T-helper 17 cell (primary cell): ENCODE measurements at places on chromosomes 6 and 20.

DNA sequence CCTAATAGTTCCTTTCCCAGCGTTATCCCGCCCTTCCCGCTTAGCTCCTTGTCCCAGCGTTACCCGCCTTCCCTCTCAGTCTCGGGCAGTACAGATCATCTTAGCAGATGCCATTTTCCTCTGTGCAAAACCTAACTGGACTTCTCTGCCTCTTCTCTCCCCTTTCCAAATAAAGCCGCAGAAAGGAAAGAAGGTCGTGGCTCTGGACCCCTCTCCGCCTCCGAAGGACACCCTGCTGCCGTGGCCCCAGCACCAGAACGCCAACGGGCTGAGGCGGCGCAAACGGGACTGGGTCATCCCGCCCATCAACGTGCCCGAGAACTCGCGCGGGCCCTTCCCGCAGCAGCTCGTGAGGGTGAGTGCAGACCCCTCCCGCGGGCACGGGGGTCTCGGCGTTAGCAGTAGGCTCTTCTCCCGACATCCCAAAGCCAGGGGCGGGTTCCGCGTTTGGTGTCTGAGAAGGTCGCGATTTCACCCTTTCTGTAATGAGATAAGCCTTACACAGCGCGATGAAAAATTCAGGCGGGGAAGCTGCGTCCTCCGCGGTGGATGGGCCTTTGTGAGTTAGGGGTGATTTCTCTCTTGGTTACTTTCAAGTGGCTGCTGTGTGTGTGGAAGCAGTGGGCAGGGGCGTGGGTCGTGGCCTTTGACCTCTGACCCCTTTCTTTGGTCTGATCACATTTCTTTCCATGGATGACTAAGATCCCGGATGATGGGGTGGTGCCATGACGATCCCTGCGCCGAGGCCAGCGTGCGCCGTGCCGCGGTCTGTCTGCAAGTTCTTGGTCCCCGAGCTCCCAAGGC, 292.7 kb downstream of the TAF4 start:
- no peak overlapping the region for H3K4me3 ChIP-seq
- no peak for DNase-seq
- no peaks in the 10 kb centered on the region for H3K4me1 ChIP-seq
- no peaks in the 10 kb centered on the region for H3K27me3 ChIP-seq
- H3K36me3 ChIP-seq: no peaks in the 10 kb centered on the region

GRCh38 chr6:169949511-169950097, 198.2 kb downstream of the ERMARD start:
- no peak overlapping the region for H3K27ac ChIP-seq
- no peak for DNase-seq
- H3K4me1 ChIP-seq: no peaks in the 10 kb centered on the region
- peaks cover 7% of the 10 kb centered on the region for H3K27me3 ChIP-seq

- H3K4me1 ChIP-seq: peaks cover 12% of the 10 kb centered on the region
- H3K36me3 ChIP-seq: no peaks in the 10 kb centered on the region
- H3K27me3 ChIP-seq: peaks cover 11% of the 10 kb centered on the region
- no peak overlapping the region for H3K4me3 ChIP-seq
- DNase-seq: no peak
These were observed 226.0 kb downstream of the TPBG start for GRCh38 chr6:82589509-82590206.

DNA sequence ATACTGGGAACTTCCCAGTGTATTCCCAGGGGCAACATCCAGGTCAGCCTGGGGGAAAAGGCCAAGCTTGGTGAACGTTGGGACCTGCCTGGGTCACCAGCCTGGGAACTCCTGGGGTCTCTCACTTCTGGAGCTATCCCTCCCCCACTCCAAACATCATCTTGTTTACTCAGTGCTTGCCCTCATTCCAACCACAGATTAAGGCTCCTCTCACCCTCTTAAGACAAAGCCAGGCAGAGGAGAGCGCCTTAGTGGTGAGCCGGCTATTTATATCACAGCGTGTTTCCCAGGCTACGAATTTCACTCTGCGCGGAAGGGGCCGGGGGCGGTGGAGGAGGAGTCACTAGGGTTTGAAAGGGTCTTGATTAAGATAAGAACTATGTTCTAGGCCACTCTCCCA, 12.1 kb downstream of the PRPH2 start:
- no peak overlapping the region for H3K4me3 ChIP-seq
- DNase-seq: no peak
- H3K27ac ChIP-seq: no peak overlapping the region
- H3K36me3 ChIP-seq: no peaks in the 10 kb centered on the region
- peaks cover 2% of the 10 kb centered on the region for H3K4me1 ChIP-seq

DNA sequence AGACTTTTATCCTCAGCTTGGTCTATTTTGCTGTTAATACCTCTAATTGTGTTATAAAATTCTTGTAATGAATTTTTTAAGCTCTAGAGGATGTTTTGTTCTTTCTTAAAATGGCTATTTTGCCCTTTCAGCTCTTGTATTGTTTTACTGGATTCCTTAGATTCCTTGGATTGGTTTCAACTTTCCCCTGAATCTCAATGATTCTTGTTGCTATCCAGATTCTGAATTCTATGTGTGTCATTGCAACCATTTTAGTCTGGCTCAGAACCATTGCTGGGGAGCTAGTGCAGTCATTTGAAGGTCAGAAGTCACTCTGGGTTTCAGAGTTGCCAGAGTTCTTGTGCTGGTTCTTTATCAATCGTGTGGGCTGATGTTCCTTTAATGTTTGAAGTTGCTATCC, 37.1 kb downstream of the OTOR start:
- no peak overlapping the region for H3K27ac ChIP-seq
- DNase-seq: no peak
- no peaks in the 10 kb centered on the region for H3K4me1 ChIP-seq
- no peaks in the 10 kb centered on the region for H3K36me3 ChIP-seq
- peaks cover 11% of the 10 kb centered on the region for H3K27me3 ChIP-seq

- no peak overlapping the region for H3K4me3 ChIP-seq
- H3K27ac ChIP-seq: no peak overlapping the region
- peaks cover 16% of the 10 kb centered on the region for H3K27me3 ChIP-seq
- H3K36me3 ChIP-seq: no peaks in the 10 kb centered on the region
- DNase-seq: peak; percentile 55
These were observed 16.1 kb downstream of the BPIFB1 start for GRCh38 chr20:33299111-33299603.

DNA sequence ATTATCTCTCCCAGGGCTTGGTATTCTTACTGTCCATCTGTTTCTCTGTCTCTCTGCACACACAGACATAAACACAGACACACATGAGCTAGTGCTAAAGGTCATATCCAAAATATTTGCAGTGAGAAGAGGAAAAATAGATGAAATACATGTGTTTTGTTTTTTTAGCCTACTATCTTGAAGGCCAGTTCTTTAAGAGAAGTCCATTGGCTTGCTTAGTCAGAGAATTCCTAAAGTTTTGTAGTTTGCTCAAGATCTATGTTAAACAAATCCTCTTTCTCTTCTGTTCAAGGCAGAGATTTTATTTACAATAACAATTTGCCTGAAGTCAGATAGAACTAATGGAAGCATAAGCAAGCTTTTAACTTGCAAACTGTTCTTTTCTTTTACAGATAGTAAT, 120.0 kb upstream of the AKIRIN2 start:
- H3K4me1 ChIP-seq: peaks cover 17% of the 10 kb centered on the region
- H3K4me3 ChIP-seq: no peak overlapping the region
- no peak for DNase-seq
- no peak overlapping the region for H3K27ac ChIP-seq

- no peak overlapping the region for H3K27ac ChIP-seq
- H3K4me3 ChIP-seq: no peak overlapping the region
- no peaks in the 10 kb centered on the region for H3K27me3 ChIP-seq
- no peak for DNase-seq
These were observed 70.5 kb downstream of the NINL start for GRCh38 chr20:25514747-25515340.

DNA sequence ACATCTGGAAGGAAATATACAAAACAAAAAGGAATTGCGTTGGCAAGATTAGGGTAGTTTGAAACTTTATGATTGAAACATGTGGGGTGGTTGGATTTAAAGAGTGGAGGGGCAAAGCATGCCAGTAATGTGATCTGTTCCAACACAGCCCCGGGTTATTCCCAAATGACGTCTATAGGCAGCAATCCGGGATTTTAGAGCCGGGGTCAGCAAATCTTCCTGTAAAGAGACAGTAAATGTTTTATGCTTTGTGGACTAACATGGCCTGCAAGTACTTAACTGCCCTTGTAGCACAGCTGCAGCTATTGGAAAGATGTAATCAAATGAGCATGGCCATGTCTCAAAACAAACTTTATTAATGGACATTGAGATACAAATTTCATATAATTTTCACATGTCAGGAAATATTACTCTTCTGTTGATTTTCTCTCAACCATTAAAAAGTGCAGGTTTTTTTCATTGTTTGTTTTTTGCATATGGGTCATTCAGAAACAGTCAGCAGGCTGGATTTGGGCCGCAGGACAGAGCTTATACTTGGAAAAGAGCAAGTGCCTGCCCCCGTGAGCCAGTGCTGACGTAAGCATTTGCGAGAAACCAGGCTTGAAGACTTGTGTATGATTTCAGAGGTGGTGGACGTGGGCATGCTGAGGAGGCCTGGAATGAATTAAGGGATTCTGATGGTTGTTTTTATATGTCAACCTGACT, 136.5 kb downstream of the DOK5 start:
- no peaks in the 10 kb centered on the region for H3K36me3 ChIP-seq
- no peak overlapping the region for H3K27ac ChIP-seq
- no peak for DNase-seq

- no peak overlapping the region for H3K4me3 ChIP-seq
- H3K36me3 ChIP-seq: no peaks in the 10 kb centered on the region
- no peak for DNase-seq
- H3K27ac ChIP-seq: no peak overlapping the region
- H3K27me3 ChIP-seq: peaks cover 14% of the 10 kb centered on the region
- H3K4me1 ChIP-seq: peaks cover 7% of the 10 kb centered on the region
These were observed 2.4 kb downstream of the MYO6 start for GRCh38 chr6:75751443-75751842.

DNA sequence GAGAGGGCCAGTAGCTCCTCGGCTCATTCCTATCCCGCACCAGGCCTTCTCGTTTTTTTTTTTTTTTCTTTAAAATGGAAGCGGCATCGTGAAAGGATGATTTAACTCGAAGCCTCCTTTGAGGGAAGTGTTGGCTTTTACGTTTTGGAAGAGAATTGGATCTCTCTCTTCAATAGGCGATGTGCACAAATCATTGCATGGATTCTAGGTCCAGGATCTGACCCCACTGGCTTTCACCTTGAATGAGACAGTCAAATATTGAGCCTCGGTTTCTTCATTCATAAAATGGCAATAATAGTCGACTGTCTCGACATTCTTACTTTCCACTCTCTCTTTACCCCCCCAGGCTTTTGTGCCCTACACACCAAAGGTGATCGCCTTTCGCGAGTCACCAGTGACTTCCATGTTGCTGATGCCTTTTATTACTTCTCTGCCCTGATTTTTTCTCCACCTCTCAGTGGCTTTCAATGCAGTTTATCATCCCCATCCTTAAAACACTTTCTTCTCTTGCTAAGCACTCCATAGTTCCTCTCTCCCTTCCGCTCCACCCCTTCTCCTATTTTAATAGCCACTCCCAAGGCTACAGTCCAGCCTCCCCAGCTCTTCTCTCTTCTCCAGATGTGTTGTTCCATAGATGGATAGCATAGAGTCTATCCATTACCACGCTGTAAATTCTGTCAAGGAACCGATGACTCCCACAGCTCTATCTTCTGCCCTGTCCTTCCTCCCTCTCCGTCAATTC, 473 bp upstream of the DTNBP1 start:
- H3K4me3 ChIP-seq: peak overlapping the region; percentile 82
- H3K27me3 ChIP-seq: peaks cover 5% of the 10 kb centered on the region
- peaks cover 15% of the 10 kb centered on the region for H3K4me1 ChIP-seq
- H3K36me3 ChIP-seq: peaks cover 3% of the 10 kb centered on the region

DNA sequence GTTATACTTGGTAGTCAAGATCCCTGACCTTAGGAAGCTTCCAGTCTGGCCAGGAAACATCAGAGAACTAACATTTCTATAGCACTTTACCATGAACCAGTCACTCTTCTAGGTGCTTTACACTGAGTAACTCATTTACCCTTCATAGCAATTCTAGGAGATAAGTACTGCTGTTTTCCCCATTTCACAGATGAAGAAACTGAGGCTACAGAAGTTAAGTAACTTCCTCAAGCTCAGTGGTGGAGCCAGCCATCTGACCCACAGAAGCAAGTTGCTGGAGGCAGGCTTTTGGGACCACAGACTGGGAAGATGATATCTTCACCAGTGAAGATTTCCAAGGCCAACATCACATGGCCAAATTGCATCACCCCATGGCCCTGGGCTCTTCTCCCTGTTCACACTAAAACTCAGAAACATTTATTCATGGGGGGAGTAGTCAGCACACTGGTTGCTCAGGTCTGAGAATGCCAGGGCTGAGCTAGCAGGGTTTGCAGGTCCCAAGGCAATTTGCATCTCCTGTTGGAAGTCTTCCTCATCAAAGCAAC, 70.3 kb downstream of the UNC5CL start:
- H3K36me3 ChIP-seq: no peaks in the 10 kb centered on the region
- no peaks in the 10 kb centered on the region for H3K4me1 ChIP-seq
- DNase-seq: no peak
- H3K27ac ChIP-seq: no peak overlapping the region
- peaks cover 4% of the 10 kb centered on the region for H3K27me3 ChIP-seq
- no peak overlapping the region for H3K4me3 ChIP-seq

DNA sequence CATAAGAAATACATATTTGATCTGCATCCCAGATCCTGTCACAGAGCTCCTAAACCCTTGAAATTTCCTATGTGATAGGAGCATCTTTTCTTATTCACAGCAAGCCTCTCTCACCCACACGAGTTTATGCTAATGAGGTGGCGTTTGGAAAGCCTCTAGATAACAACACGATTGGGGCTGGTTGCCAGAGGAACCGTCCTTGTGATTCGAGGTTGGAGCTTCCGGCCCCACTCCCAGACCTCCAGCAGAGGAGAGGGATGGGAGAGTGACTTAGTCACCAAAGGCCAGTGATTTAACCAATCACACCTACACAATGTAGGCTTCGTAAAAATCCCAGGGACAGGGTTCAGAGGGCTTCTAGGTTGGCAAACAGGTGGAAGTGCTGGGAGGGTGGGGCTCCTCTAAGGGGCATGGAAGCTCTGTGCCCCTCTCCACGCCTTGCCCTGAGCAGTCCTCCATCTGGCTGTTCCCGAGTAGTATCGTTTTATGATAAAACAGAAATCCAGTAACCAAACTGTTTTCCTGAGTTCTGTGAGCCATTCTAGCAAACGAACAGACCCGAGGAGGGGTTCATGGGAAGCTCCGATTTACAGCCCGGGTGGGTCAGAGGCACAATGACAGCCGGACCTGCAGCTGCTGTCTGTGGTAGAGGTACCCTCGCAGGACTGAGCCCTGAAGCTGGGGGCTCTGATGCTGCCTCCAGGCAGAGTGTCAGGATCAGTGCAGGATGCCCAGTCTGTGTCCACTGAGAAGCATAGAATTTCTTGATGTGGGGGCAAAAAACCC, 238.1 kb upstream of the ARID1B start:
- peaks cover 2% of the 10 kb centered on the region for H3K36me3 ChIP-seq
- peaks cover 5% of the 10 kb centered on the region for H3K4me1 ChIP-seq
- no peaks in the 10 kb centered on the region for H3K27me3 ChIP-seq
- H3K27ac ChIP-seq: no peak overlapping the region

- peak; percentile 50 for DNase-seq
- H3K36me3 ChIP-seq: peaks cover 8% of the 10 kb centered on the region
These were observed at the start of gene C6orf47 for GRCh38 chr6:31660381-31661261. TSS of gene C6orf47 (minus strand) at chr6:31660778. CDS start at chr6:31659947, 831 bp downstream.

GRCh38 chr20:45355209-45356084, 7.2 kb upstream of the SDC4 start:
- no peak for DNase-seq
- H3K4me1 ChIP-seq: peaks cover 17% of the 10 kb centered on the region
- H3K27me3 ChIP-seq: no peaks in the 10 kb centered on the region
- peak overlapping the region; percentile 49 for H3K4me3 ChIP-seq
- no peaks in the 10 kb centered on the region for H3K36me3 ChIP-seq

- no peaks in the 10 kb centered on the region for H3K36me3 ChIP-seq
- no peaks in the 10 kb centered on the region for H3K4me1 ChIP-seq
- no peak for DNase-seq
- no peak overlapping the region for H3K4me3 ChIP-seq
- no peak overlapping the region for H3K27ac ChIP-seq
These were observed 87.4 kb upstream of the BHLHE23 start for GRCh38 chr20:63093966-63094766.
